ENCODE measurements at places on chromosomes 12 and 14.

DNA sequence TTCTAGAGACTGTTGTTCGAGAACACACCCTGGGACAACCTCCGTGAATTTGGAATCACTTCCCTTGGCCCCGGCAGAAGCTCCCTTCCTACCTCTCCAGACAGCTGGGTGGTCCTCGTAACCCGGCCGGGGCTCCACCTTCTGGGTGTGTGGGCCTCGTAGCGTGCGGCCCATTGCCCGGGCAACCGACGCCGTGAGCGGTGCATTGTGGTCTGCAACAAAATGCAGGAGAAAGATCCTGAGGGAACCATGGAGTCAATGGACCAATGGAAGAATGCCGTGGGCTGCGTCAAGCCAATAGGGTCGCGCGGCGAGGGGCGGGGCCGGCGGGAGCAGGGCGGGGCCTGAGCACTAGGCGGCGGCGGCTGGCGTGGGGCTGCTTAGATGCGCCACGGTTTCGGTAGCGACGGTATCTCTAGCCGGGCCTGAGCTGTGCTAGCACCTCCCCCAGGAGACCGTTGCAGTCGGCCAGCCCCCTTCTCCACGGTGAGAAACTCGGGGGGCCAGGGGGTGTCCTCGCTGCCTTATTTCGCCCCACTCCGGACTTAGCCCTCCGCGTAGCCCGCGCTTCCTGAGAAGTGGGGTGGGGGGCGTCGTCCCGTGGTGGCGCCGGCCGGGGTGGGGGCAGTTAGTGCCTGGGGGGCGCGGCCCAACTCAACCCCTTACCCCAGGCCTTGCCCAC, at the start of gene DYNLL1:
TSS of gene DYNLL1 (plus strand) at position 383 of the 682 bp plus-strand sequence. CDS start 309 bp downstream, outside the sequence.
- peak; percentile 97 for DNase-seq

DNA sequence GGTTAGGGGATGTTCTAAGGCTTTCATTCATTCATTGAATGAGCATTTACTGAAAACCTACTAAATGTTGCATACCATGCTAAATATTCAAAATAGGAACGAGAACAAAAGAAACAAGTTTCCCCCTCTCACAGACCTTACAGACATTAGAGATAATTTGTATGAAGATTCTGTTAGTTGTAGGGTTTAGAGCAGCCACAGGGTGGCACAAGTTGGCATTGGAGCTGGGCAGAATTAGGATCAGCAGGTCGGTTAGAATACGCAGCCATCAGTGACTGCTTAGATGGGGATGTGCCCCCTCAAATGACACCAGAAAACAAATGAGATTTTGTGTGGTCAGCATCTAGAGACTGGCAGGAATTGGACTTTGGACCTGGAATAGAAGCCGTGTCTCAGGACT, 166.3 kb upstream of the DAAM1 start:
- no peak for DNase-seq

DNA sequence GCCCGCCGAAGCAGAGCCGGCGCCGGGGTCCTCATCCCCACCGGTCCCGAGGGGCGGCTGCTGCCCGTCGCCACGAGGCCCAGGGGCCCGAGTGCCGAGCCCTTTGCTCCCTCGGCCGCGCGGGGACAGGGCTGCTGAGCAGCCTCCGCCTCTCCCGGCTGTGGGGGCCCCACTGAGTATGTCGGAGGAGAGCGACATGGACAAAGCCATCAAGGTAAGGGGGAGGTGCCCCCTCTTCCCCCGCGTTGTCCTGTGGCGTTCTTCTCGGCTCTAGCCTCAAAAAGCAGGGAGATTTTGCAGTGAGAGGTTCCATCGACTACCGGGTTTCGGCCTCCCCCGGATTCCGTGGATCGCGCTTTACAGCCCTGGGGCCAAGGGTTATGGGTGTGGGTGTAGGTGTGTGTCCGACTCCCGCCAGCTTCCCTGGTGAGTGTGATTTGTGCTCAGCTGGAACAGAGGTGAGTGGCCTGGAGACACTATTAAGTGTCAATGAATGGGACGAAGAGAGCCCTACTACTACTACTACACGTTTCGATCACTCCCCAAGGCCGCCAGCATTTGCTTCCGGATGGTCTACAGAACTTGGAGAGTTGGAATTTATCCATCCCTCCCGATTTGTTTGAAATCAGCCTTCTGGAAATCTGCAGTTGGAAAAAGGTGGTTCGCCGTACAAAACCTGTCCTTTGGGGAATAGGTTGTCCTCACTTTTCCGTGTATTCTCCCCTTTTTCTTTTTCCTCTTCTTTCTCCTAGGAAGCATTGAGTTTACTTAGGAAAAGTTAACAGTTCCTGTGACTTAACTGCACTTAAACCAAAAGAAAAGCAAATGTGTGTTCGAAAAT, 748 bp downstream of the MAPKAPK5 start:
- DNase-seq = peak; percentile 22

GRCh38 chr12:89264837-89265236, 87.5 kb downstream of the DUSP6 start:
- no peak for DNase-seq

- no peak for DNase-seq
Observed at GRCh38 chr12:65454115-65454787, 175.8 kb downstream of the MSRB3 start.

DNA sequence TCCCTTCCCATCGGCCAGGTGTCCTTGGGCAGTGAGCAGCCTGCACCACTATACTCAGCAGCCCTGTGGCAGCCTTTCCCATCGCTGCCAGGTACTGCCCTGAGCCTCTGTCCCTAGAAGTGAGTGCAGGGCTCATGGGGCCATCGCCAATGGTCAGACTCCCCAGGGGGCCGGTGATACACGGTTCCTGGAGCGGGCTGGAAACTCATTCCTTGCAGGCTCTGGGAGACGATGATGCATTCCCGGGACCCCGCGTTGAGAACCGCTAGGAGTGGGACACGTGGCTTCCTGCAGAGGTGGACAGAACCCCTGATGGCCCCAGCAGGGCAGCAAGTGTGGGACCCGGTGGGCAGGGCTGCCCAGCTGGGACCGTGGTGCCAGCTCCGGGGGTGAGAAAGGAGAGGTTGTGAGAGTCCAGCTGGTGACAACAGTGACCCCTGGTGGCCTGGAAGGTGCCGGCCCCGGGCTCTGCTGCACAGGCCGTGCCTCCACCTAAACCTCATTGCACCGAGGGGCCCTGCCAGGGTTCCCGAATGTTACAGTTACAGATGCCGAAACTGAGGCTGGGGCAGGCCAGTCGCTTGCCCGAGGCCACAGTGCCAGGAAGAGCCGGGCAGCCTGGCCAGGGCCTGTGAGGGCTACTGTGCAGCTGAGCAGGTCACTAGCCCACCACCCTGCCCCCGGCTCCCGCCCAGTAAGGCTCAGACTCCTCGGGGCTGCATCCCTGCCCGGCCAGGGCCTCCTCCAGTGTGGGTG, 33.8 kb downstream of the FBRSL1 start:
- peak; percentile 27 for DNase-seq

- DNase-seq = no peak
Observed at GRCh38 chr14:72514660-72515025, 379.3 kb downstream of the DPF3 start.

DNA sequence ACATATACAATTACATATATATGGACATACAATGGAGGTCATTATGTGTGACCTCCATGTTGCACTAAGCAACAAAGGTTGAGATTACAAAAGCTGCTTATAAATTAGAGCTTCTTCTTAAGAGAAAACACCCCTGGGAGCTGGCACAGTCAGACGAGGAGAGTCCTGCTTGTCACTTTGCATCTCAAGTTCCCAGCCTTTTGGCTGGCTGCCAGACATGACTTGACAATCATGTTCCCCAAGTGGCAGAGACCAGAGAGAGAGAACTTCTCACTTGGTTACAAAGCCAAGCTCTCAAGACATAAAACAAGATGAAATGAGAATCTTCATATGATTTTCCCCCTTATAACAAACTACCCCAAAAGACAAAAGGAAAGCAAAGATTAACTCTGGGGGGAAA, 8.5 kb upstream of the SYNJ2BP start:
- no peak for DNase-seq

DNA sequence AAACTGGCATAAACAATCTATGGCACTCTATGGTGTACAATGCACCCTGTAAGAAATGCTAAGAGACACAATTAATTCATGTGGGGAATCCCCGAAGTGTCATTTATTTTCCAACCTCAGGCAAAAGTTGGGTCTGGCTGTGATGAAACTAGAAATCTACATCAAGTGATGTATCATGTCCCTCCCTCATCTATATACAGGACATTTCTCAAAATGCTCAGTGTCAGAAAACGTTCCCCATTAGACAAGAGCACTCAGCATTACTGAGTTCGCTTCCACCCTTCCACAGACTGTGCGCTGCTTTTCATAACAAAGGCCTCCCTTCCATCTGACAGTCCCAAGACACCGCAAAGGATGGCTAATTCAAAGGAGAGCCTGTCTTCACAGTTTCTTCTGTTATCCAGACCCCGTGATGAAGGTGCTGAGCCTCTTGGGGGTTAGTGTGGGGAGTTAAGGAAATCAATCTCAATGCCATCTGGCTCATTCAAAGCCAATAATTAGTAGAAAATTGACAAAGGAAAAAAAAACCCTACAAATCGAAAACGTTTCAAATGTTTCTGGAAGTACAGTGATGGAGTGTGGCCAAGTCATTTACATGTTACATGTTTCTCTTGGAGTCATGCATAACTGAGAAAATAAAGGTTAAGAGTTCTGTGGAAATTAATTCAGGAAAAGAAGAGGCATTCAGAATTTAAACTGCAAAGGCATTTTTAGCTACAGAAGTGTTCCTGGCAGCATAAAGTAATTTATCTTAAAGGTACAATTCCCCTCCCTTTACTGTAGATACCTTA, 7.5 kb downstream of the CCDC88C start:
- DNase-seq = no peak

All from stimulated activated CD4-positive, alpha-beta T cell treated with anti-CD3 and anti-CD28 coated beads, TNF-alpha, amount 100 ng/mL, for 48 hours (primary cell).